ENCODE measurements at places on chromosomes 13 and 19.

DNA sequence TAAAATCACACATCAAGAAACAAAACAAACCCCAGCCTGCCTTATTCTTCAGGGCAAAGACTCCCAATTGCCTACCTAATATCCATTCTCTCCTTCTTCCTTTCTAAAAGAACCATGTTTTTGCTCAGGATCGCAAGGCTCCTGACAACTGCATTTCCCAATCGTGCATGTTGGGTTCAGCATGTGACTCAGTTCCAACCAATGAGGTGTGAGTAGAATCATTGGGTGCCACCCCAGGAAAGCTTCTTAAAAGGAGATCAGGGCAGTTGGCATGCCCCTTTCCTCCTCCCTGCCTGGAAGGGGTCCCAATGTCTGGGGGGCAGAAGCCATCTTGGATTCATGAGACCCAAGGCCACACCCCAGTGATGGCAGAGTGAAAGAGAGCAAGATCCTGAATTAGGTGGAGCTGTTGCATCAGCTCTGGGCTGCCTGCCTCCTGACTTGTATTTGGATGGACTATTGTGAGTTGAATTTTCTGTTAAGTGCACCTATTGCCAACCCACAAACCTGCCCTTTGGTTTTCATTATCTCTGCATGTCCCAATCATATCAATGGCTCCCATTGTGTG, 26.0 kb upstream of the UBAC2 start:
- no peak for DNase-seq

DNA sequence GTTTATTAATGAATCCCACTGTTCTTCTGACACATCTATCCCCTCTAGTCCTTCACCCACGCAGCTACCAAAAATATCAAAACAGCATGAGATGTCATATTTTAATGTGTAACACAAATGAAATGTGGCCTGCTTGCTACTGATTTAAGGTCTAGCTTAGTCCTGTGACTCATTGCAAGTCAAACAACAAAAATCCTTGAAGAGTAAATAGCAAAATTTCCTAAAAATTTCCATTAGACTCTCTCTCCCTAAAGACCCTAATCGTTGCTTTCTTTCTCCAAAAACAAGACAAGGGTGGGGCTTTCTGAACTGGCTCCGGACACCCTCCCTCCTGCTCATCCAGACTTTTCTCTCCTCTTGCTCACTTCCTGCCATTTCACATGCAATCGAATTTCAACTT, 99.9 kb upstream of the IPO5 start:
- no peak for DNase-seq

- DNase-seq = no peak
These were observed 101.2 kb downstream of the LHFPL6 start for GRCh38 chr13:39501702-39502324.

DNA sequence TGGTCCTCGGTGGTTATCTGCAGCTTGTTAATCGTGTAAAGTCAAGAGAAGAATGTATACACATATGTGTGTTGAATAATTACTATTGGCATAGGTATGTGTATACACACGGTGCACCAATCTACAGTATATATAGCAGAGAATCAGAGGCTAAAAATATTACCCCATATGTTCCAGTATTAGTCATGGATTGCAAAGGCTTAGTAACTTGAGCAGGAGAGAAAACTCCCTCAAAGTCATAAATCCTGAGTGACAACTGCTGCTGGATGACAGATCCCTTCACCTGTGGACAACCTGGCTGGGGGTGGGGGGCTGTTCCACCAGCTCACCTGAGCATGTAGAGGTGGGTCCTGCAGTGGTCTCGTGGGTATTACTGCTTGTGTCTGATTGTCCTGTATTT, 185.0 kb downstream of the ZNF536 start:
- DNase-seq = no peak

GRCh38 chr13:46609052-46609451, 56.1 kb downstream of the LRCH1 start:
- no peak for DNase-seq

DNA sequence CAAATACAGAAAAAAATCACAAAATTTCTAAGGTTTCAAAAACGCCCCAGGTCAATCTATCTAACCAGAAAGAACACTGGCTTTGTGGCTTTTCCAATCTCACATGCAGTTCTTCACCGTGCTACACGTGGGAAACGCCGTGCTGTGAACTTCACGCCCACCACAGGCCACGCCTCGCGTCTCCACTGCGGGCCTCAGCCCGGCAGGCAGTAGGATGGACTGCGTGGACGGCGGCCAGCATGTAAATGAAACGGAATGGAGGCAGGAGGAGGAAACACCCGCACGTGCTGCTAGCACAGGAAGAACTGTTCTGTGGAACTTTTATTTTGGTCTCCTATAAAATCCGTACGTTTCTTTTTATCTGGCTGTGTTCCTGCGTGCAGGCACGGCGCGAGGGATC, 23.8 kb downstream of the ZNF787 start:
- no peak for DNase-seq

DNA sequence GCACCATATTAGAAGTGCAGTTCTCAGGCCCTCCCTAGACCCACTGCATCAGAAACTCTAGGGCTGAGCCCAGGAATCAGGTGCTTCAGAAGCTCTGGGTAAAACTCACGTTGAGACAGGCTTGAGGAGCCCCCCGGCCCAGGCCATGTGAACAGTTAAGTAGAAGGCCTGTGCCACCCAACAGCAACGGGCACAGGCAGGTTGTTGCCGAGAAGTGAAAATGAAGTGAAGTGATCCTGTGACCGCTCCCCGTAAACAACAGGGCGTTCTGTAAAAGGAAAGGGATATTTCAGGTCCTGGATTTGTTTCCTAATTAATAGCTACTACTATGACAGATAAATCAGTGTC, 128.8 kb downstream of the ATP11A start:
- no peak for DNase-seq

- DNase-seq = no peak
These were observed 22.4 kb upstream of the RGCC start for GRCh38 chr13:41434831-41435520.

GRCh38 chr13:91214031-91214430, 133.5 kb upstream of the MIR17HG start:
- DNase-seq = no peak

GRCh38 chr13:98273824-98274742, 97.0 kb upstream of the RNF113B start:
- no peak for DNase-seq

- DNase-seq = no peak
These were observed 977.3 kb downstream of the UQCRFS1 start for GRCh38 chr19:28235606-28236125.

DNA sequence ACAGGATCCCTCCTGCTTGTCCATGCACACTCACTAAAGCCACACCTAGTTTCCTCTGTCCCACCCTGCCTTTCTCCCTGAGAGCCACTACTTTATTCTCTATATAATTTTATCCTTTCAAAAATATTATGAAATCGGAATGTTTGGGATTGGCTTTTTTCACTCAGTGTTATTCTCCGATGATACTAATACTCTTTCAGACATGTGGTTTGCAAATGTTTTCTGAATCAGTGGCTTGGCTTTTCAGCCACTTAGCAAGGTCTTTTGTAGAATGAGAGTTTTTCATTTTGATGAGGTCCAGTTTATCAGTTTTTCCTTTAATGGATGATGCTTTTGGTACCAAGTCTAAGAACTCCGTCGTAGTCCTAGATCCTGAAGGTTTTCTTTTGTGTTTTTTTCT, 11.6 kb downstream of the SPATA13 start:
- DNase-seq = no peak

DNA sequence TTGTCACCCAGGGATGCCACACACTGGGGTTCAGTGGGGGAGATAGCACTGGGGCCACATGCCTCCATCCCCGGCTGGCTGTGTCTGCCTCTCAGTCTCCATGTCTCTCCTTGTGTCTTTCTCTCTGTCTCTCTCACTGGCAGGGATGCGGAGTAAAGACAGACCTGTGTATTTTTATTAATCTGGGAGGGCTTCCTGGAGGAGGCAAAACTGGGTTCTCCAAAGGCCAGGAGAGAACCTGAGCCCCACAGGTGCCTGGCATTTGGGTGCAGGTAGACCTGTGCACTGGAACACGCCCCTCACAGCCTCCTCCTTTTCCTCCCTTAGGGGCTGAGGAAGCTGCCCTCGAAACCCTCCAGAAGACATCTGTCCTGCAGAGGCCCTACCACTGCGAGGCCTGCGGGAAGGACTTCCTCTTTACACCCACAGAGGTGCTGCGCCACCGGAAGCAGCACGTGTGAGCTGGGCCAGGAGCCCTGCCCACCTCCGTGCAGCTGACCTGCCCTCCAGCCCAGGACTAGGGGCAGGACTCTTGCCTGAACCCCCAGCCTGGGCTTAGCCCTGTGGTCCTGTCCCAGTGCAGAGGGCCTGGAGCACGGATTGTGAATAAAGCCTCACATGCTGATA, 32.7 kb downstream of the DHX34 start:
- DNase-seq = no peak

DNA sequence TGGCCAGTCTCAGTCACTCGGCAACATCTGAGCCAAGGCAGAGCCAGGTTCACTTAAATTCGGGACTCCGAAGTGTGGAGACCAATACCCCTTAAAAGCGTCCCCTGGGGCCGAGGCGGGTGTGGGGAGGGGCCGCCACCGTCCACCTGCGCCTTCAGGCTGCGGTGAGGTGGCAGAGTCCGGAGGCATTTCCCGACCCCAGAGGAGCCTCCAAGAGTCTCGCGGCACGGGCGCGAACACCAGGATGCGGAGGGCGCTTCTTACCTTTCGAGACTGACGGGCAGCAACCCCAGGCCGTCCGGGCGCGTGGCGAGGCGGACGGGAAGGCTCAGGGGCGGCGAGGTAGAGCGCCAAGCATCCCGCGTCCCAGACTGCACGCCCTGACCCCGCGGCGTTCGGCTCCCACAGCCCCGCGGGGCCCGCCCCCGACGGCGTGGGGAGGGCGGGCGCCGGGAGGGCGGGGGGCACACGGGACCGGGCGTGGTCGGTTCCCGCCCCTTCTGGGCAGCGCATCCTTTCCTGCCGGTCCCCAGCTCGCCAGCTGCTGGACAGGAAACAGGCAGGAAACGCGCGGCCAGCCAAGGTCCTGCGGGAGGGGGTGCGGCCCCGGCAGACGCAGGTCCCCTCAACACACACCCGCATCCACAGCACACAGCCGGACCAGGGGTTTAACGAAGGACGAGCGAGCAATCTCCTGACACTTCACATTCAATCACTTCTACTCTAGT, at the start of gene THSD1:
Gene THSD1, minus strand, starts transcription at position 406 of the 728 bp plus-strand sequence. CDS start 3,572 bp downstream, outside the sequence.
- no peak for DNase-seq

- no peak for DNase-seq
These were observed 106.1 kb upstream of the DOCK9 start for GRCh38 chr13:99083981-99084380.

DNA sequence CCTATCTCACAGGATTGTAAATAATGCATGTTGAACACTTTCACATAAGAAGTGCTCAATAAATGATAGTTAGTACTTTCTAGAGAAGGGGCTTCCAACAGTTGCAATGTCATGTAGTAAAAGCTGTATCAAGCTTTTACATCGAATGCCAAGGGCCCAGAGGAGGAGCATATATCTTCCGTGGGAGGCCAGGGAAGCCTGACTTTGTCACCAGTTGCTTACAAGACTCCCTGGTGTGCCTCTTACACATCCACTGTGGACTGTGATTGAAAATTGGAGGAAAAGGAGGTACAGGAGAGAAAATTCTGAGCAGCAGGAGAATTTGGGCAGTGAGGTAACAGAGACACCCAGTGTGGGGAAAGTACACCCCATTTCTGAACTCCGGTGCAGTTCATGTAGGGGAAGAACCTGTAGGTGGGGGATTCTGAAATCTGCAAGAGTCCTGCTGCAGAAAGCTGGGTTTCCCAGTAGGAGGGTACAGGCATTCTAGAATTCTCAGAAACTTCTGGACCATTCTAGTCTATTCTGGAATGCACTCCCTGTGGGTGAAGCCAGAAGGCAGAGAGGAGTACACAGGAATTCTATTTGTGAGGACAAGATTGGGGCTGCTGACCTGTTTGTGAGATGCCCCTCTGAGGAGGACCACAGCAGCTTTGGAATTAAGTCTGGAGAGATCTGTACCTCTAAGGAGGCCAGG, 54.0 kb downstream of the ALOX5AP start:
- DNase-seq = no peak

DNA sequence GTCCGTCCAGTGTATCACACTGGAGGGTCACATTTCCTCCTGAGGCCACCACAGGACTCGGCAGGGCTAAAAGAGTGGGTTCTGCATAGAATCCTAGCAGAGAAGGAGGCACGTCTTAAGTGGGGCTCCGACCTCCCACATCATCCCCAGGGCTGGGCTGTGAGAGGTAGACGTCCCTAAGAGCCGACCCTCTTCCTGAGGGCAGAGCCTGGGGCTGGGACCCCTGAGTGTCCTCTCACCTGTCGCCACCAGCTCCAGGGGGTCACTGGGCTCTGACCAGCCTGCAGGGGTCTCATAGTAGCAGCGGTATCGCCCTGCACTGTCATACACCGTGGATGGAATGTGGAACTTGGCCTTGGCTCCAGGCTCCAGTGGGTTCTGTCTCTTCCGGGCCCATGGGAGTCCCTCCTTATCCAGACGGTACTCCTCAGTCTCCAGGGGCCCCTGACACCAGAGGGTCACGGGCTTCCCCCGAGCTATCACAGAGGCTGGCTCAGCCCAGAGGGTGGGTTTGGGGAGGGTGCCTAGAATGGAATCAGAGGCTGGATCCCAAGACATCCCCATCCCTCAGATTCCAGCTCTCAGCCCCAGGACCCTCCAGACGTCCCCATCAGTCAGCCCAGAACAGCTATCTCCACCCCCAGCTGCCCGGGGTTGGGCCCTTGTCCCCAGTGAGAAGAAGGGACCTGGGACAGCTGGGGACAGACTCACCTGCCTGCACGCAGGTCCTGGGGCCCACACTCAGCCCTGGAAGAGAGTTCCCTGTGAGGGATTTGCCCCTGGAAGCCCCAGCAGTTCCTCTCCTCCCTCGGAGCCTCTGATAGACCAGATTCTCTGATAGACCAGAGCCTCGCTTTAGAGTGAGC, 590 bp downstream of the LILRB5 start:
- DNase-seq = no peak

- no peak for DNase-seq
These were observed 184.7 kb downstream of the COG6 start for GRCh38 chr13:39840201-39840600.

DNA sequence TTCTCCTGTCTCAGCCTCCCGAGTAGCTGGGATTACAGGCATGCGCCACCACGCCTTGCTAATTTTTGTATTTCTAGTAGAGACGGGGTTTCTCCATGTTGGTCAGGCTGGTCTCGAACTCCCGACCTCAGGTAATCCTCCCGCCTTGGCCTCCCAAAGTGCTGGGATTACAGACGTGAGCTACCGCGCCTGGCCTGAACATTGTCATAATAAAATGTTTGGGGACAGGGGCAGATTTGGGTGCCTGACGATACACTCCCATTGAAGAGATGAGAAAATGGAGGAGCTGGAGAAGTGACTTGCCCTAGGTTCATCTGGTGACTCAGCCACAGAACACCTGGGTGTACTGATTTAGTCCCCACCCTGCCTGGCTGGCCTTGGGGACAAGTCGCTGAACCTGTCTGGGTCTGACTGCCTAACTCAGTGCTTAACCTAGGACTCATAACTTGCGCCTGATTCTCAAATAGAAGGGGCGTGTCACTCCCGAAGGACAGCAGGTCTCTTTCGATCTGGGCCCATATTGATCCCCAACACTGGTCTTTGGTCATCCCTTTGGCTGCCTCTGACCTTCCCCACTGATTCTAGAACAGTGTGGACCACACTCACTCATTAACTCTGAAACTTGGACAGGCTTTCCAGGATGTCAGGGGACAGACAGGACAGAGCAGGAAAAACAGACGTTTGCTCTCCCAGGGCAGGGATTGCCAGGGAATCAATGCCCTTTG, 7.6 kb upstream of the BICRA start:
- DNase-seq = no peak

- DNase-seq = peak; percentile 64
These were observed 8.1 kb downstream of the PTGIR start for GRCh38 chr19:46616631-46617322.

Data from activated CD8-positive, alpha-beta memory T cell treated with anti-CD3 and anti-CD28 coated beads for 48 hours (primary cell).